Left cardiac atrium (tissue), 4 donors: ENCODE measurements at places on chromosomes 12 and 14. TPM values are rescaled to one million over a fixed set of nuclear protein-coding genes. Genes with fewer than 3 reads are reported as not detected.

The PROX2 gene
- total RNA-seq = not detected

The MORN3 gene
- total RNA-seq = 0.09 TPM

The ADAM20 gene
- 0.60 TPM for total RNA-seq

The TMEM179 gene
- 0.24 TPM for total RNA-seq

The TMBIM4 gene
- total RNA-seq = 92.2 TPM

The ANO2 gene
- 11.5 TPM for total RNA-seq

The GNPNAT1 gene
- total RNA-seq = 16.6 TPM

The INHBC gene
- total RNA-seq = not detected

The ARHGAP5 gene
- total RNA-seq = 181 TPM

The BHLHE41 gene
- 35.8 TPM for total RNA-seq

The ANKRD52 gene
- 20.3 TPM for total RNA-seq

The GDF3 gene
- total RNA-seq = 0.26 TPM

The OTOGL gene
- total RNA-seq = 9.2 TPM

The ZDHHC22 gene
- not detected for total RNA-seq

The IKBIP gene
- 9.2 TPM for total RNA-seq

The RPGRIP1 gene
- total RNA-seq = 0.26 TPM

The KSR2 gene
- 0.05 TPM for total RNA-seq

The DNAL1 gene
- total RNA-seq = 14.0 TPM

The B4GALNT3 gene
- 22.1 TPM for total RNA-seq

The CREBL2 gene
- total RNA-seq = 20.4 TPM

The LIN7A gene
- 16.1 TPM for total RNA-seq

The B3GNT4 gene
- total RNA-seq = not detected

The PAH gene
- total RNA-seq = 0.32 TPM

The NANOG gene
- total RNA-seq = not detected

The OLR1 gene
- not detected for total RNA-seq

The FERMT2 gene
- total RNA-seq = 113 TPM

The NOC4L gene
- total RNA-seq = 10.9 TPM

The OR4E2 gene
- not detected for total RNA-seq

The LAG3 gene
- total RNA-seq = 0.62 TPM

The IGF1 gene
- 61.6 TPM for total RNA-seq
